GM13977 (cell line): ENCODE measurements at places on chromosomes 6 and 20.
A peak's percentile ranks its signal among the peaks of the same experiment; 100 is the strongest.

GRCh38 chr6:151549790-151550189 is 56.0 kb downstream of the CCDC170 start:
- DNase-seq: no peak

DNA sequence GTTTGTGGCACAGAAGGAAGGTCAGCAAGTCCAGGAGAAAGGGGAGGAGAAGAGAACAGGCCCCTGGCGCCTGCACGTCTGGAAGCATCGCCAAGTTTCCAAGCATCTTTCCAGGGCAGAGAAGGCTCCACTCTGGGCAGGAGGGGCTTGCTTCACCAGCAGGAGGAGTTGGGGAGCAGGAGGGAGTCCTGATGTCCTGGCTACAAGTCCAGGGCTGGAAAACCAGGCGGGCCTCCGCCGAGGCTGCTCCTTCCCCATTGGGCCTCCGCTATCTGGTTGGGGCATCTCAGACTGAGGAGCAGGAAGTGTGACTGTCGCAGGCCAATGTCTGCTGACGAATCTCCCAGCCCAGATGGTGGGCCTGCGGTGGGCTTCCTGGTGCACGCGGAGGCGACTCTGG is 421.9 kb downstream of the PREX1 start:
- no peak for DNase-seq

- DNase-seq: no peak
These were observed 692.4 kb downstream of the C6orf118 start for GRCh38 chr6:164616917-164617524.

DNA sequence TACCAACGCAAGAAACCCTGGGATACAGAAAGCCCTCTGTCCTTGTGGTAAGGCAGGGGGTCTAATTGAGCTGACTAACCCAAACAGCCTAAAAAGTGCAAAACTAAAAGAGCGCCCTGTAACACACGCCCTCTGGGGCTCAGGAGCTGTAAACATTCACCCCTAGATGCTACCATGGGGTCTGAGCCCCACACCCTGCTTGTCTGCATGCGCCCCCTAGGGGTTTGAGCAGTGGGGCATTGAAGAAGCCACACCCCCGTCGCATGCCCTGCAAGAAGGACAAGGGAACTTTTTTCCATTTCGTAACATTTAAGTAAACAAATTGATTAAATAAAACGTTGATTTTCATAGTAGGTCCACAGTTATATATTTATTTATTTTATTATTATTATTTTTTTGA is 616.9 kb upstream of the MAN1A1 start:
- DNase-seq: peak; percentile 5

DNA sequence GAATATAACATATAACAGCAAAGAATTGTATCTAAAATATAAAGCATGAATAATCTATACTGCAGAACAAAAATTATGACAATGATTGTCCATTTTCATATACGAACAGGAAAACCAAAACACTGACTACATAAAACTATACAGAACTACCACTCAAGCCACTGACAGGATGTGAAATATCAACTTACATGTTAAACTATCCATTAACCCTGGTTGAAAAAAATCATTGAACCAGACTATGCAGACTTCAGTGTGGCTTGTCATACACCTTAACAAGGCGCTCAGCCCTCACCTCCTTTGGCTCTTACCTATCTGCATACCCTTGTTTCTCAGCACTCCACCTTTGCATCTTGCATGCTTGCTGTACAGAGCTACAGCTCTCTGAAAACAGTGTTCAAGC is 34.9 kb downstream of the ASCC3 start:
- no peak for DNase-seq

DNA sequence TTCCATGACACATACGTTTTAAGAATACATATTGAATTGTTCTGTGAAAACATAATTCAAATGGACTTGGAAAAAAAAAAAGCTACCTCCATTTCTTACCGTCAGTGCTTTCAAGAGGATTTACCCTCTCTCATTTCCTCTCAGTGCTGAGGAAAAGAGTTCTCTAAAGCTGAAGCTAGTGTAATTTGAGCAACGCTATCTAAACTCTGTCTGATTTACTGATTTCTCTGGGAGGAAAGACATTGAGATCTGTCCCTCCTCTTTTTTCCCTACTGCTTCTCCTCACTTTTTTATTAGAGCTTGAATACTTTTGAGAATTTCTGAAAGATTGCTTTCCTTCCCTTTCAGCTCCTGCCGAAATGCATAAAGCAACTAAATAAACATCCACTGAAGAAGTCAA is 41.2 kb upstream of the GRIK2 start:
- DNase-seq: no peak

GRCh38 chr6:88856566-88856965 is 106.9 kb downstream of the RNGTT start:
- no peak for DNase-seq

DNA sequence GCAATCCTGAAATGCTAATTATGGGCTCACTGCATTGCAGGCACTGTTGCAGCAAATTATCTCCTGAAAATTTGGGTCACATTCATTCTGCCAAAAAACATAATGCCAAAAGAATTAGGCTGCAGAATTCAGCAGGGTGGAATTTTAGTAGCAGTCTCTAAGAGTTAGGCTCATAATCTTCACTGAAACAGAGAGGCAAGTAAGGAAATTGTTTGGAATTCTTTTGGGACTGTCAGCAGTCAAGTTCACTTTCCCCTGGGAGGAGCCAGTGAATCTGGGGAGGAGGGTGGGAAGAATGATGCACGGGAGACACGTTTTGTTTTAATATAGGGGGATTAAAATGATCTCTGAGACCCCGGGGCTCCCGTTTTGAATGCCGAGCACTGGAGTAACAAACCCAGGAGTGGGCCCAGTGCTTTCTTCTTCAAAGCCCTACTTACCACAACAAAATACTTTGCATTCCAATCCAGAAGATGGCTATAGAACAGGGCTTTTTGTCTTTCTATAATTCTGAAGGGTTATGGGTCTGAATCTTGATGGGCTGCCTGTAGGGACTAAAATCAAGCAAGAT is 44.7 kb downstream of the SOBP start:
- no peak for DNase-seq

DNA sequence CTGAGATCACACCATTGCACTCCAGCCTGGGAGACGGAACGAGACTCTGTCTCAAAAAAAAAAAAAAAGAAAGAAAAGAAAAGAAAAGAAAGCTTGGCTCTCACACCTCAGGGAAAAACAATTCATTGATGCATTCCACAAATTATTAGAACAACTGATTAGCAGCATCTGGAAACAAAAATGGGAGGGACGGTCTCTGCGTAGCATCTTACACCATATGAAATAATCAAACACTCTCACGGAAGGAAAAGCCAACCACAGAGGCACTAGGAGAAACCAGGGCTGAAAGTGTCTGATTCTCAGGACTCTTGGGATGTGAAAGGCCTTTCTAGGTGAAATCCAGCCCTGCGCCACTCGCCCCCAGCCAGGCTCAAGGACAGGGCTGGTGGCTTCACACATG is 2.3 kb upstream of the HELZ2 start:
- DNase-seq: no peak

DNA sequence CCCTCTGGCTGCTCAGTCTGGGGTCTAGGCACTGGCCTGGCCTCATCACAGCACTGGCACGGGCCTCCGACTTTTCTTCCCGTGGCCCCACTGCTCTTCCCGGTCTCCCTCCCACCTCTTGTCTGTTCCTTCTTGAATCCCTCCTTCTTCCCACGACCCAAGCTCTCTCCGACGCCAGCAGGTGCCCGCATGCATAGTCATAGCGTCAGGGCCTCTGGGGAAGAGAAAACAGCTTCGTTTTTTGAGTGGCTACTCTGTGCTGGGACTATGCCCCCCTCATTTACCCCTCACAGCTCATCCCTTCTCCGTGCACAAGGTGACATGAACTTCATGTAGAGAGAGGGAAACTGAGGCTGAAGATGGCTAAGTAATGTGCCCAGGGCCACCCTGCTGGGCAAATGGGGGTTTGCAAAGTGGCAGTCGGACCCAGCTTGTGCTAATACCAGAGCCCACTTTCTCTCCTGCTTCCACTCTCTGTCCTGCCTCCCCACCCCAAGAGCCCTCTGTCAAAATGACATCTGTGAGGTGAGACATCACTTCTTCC is 59.2 kb downstream of the SYNJ2 start:
- DNase-seq: no peak

GRCh38 chr6:130697995-130698535 is 129.1 kb upstream of the SMLR1 start:
- peak; percentile 58 for DNase-seq

GRCh38 chr6:137389150-137389704 is 105.0 kb downstream of the OLIG3 start:
- DNase-seq: peak; percentile 31

- DNase-seq: no peak
These were observed 56.8 kb downstream of the PRL start for GRCh38 chr6:22240025-22240424.

DNA sequence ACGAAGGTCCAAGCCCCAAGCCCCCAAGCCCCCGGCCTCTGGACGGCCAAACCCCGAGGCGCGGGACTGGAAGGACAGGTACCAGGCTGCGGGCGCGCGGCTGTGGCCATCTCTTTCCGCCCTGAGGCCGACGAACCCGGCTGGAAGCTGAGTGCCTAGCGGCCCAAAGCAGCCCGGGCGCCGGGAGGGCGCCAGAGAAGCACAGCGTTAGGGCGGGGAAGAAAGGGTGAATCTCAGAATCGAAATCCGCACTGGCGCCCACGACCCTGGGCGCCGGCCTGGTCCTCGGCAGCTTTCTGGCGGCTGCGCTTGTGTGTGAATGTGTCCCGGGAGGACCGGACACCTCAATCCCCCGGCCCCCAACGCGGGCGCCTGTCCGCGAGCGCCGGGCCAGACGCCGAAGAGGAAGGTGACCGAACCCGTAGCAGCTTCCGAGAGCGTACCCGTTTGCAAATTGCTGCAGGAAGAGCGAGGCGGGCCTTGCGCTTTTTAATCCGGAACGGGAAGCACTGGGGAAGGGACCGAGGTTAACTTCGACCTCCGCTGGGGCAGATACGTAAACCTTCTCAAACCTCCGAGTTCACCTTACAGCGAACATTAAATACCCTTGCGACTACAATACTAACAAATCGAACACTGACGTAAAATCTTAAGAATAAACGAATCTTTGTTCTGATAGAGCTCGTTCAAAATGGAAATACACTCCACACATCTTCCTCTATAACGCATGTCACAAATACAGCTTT is 2.9 kb downstream of the NRN1 start:
- peak; percentile 37 for DNase-seq

DNA sequence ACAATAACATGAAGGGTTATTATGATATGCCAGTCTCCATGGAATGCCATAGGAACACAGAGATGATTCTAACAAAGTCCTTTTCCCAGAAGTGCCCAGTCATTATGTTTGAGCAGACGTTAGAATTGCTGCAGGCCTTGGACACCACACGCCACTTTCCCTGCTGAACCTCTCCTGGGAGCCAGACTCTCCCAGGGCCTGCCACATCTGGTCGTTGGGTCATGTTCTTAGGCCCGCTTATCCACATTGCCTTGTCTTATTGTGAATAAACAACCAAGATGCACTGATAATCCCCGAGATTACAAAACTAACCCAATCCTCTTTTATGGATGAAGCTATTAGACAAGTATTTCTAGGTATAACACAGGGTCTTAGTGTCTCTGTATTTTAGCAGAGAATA is 276.5 kb upstream of the CITED2 start:
- no peak for DNase-seq

DNA sequence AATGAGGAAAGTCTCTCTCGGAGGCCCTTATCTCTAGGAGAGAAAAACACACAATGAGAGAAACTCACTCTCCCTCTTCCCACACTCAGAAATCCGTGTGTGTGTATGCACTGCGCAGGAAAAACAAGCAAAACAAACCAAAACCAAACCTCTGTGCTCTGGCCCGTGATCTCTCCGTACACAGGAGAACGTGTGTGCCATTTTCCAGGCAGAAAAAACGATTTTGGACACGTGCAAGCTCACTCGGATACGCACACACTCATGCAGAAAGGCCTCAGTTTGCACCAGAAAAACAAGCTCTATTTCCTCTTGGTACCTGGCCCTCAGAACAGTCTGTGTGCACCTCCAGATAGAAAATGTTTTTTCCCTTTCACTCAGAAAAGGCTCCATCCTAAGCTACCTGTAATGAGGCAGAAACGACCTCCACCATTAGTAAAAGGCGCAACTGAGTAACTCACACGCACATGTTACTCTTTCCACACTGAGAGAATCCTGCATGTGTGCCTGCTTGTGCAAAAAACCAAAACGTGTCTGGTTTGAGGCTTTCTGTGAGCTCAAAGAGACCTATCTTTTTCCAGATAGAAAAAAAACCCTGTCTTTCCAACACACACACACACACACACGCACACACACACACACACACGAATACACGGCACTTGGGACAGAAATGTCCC is 99.2 kb downstream of the EDN3 start:
- DNase-seq: no peak

DNA sequence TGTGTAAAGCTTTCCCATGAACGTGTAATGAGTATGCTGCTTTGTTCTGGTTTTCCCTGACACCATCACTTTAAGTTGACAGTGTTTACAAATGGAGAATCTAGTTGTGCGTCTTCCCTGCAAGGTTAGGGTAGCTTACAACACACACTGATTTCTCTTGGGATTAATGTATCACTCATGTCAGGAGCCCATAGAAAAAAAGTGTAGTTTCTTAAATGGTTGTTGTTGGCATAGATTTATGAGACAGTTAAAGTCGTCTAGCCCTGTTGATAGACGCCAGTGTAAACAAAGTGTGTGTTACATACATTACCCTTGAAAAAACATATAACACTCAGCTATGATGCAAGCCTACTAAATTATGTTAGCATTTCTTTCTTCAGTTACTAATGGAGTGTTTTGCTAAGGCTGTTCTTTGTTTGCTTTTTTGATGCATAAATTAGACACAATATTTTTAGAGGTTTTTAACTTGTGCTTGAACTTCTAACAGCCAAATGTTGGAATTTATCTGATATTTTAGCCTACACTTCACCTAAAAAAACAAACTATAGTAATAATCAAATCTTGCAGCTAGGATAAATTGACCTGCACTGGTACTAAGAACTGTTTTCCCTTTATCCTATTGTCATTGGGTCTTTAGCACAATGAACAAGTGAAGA is 88.6 kb downstream of the RNF217 start:
- DNase-seq: no peak

- DNase-seq: no peak
These were observed 168.3 kb upstream of the ECI2 start for GRCh38 chr6:4303638-4304037.

DNA sequence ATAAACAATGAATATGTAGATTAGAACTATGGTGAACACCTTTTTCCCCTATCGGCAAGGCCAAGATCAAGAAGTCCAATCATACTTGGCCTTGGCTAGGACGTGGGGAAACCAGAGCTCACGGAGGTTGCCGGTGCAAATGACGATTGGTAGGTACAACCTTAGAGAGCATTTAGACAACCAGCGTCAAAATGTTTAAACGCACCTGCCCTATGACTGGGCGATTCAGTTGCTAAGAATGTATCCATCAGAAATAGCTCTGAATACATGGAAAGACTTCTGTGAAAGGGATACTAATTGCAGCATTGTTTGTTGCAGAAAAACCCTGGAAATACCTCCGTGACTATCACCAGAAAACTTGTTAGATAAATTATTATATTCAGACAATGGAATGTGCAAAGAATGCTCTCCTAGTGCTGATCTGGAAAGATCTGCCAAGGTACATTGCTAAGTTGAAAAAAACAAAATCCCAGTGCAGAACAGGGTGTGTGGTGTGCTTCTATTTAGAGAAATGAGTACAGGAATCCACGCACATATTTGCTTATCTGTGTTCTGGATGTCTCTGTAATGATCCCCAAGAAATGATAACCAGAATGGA is 48.0 kb upstream of the PTPN1 start:
- DNase-seq: no peak

GRCh38 chr6:88220493-88220892 is 54.3 kb upstream of the CNR1 start:
- DNase-seq: no peak
